ENCODE measurements at places on chromosomes 4 and X. TPM values are rescaled to one million over a fixed set of nuclear protein-coding genes. Genes with fewer than 3 reads are reported as not detected.

GPRIN3 gene
- 0.24 TPM for polyA plus RNA-seq

MXRA5 gene
- polyA plus RNA-seq: 1.4 TPM

FAT1 gene
- 21.0 TPM for polyA plus RNA-seq

SHROOM3 gene
- 15.3 TPM for polyA plus RNA-seq

PLS3 gene
- 103 TPM for polyA plus RNA-seq

CENPVL1 gene
- not detected for polyA plus RNA-seq

RTL9 gene
- polyA plus RNA-seq: not detected
